HepG2 (cell line): ENCODE measurements at places on chromosomes 16 and 17. TPM values are rescaled to one million over a fixed set of nuclear protein-coding genes. Genes with fewer than 3 reads are reported as not detected.

CD79B gene
- not detected in 2 replicates for total RNA-seq

DNA sequence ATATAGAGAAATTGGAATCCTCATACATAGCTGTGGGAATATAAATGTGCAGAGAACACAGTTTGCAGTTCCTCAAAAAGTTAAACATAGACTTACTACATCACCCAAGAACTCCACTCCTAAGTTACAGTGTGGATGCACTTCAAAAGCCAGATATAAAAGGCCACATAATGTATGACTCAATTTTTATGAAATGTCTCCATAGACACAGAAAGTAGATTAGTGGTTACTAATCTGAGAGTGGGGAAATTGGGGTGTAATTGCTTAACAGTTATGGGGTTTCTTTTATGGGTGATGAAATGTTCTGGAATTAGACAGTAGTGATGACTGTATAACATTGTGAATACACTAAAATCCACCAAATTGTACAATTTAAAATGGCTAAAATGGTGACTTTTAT, 60.9 kb downstream of the CACNG1 start:
- no peaks in the 10 kb centered on the region for H3K4me1 ChIP-seq
- H3K4me3 ChIP-seq: no peak overlapping the region
- DNase-seq: no peak
- peaks cover 57% of the 10 kb centered on the region for H3K36me3 ChIP-seq
- no peak overlapping the region for H3K27ac ChIP-seq

DNA sequence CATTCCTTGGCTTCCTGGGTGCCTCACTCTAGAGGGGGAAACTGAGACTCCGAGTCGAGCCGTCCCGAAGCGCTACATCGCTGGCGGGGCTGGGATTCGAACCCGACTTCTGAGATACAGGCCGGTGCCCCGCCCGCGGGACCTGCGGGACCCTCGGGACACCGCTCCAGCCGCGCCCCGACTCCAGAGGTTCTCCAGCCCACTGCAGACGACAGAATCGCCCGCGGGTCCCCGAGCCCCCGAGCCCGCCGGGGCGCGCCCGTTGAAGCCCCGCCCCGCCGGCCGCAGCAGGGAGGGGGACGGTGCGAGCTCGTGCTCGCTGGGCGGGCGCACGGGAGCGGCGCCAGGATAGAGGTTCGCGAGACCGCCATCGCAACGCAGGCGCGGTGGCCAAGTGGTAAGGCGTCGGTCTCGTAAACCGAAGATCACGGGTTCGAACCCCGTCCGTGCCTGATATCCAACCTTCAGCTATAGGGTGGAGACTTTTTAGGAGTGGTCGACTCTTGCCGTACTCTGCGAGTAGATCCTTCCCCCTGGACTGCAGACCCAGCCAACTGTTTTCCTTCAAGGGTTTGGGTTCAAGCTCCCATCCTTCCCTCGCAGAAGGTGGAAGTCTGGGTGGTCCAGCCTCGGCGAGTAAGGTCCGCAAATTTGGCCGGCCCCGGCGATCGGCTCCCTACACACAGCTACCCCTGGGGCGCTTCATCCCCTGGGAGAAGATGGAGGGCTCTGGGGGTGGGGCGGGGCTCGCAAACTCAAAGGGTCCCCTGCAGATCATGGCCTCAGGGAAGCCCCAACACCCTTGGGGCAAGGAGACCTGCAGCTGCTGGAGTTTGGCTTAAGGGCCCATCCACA, 214.6 kb downstream of the MRTFB start:
- peak overlapping the region; percentile 35 for H3K27ac ChIP-seq
- H3K27me3 ChIP-seq: no peaks in the 10 kb centered on the region; the same call in 2 of the 3 replicates
- H3K36me3 ChIP-seq: no peaks in the 10 kb centered on the region
- peak overlapping the region; percentile 94 for H3K4me3 ChIP-seq
- H3K4me1 ChIP-seq: peaks cover 36% of the 10 kb centered on the region
- peak; percentile 95 for DNase-seq

DNA sequence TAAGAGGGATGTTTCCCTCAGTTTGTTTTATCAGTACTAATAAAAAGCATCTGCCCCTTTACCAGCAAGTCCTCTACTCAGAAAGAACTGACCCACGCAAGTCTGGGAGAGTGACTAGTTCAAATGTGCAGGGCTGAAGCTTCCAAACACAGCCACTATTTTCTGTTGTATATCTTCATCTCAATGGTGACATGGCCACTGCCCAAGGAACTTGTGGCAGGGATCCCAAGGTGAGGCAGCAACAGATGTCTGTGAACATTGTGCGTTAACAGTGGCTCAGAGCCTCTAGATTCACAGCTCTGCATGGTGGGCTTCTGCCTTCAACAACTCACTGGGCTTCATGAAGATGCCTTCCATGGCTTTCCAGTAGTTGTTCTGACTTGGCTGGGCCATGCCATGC, 3.7 kb upstream of the BLTP2 start:
- H3K27ac ChIP-seq: no peak overlapping the region
- H3K4me1 ChIP-seq: peaks cover 27% of the 10 kb centered on the region
- peaks cover 2% of the 10 kb centered on the region; the same call in 1 of the 2 replicates for H3K36me3 ChIP-seq
- no peak for DNase-seq
- no peak overlapping the region for H3K4me3 ChIP-seq

DNA sequence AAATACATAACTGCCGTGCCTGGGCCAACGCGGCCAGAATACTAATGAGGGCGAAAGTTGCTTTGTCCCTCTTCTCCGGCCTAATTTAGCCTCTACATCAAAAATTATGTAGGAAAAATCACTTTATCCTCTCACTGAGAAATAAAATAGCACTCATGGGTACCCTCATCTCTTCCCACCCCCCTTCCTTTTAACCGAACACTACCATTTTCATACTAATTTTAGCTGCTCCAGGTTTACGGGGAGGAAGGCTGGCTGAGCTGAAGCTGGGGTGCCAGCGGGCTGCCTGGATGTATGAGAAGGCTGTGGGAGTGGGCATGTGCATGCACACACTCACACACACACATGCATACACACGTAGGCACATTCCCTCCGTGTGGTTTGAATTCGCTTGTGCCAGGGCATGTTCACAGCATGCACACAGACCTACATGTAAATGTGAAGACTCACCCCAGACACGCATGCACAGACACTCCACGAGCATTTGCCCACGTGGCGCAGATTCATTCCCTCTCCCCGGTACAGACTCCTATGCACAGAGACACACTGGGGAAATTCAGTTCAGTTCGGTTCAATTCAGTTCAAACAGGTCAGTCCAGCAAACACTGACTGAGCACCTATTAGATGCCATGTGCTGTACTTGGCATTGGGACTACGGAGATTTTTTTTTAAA, 145.1 kb downstream of the MRM1 start:
- peaks cover 8% of the 10 kb centered on the region for H3K27me3 ChIP-seq
- H3K36me3 ChIP-seq: no peaks in the 10 kb centered on the region
- H3K4me3 ChIP-seq: no peak overlapping the region
- H3K27ac ChIP-seq: no peak overlapping the region
- H3K4me1 ChIP-seq: no peaks in the 10 kb centered on the region
